Mesenchymal stem cell (in vitro differentiated cells and primary cell): ENCODE measurements at places on chromosomes 2 and 18.
A peak's percentile ranks its signal among the peaks of the same experiment; 100 is the strongest.

DNA sequence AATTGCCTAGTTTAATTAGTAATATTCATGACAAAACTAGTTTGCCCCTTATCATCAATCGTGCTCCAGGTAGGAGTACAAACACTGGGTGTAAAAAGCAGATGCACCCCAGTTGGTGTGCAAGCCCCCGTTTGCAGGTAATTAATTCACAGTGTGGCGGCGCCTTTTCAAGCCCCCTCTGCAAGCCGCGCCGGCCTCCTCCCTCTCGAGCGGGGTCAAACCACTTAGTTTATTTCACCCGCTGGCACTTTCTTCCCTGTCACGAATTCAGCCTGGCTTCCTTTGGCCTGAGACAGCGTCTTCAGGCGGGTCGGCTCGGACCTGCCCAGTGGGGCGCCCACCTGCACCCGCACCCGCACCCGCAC is 64.7 kb upstream of the MAPRE2 start:
- H3K27me3 ChIP-seq: no peaks in the 10 kb centered on the region
- no peak overlapping the region for H3K27ac ChIP-seq
- H3K36me3 ChIP-seq: no peaks in the 10 kb centered on the region
- H3K4me1 ChIP-seq: peaks cover 13% of the 10 kb centered on the region

GRCh38 chr18:11154368-11154989 is 5.1 kb upstream of the PIEZO2 start:
- DNase-seq: peak; percentile 79
- H3K4me1 ChIP-seq: peaks cover 4% of the 10 kb centered on the region
- no peaks in the 10 kb centered on the region for H3K36me3 ChIP-seq

DNA sequence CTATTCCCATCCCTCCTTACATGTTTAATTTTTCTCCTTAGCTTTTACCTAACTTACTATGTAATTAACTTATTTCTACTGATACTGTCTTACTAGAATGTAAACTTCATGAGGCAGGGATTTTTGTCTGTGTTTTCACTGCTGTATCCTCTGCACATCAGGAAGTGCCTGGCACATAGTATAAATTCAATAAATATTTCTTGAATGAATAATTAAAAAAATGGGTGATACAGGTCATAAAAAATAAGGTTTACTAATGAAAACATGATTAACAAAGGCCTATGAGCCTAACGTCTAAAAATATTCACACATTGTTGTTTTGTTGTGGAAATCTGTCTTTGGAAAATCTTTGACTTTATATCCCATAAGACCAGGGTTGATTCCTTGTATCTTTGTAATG is 4.5 kb downstream of the RBKS start:
- H3K27me3 ChIP-seq: no peaks in the 10 kb centered on the region
- peaks cover 7% of the 10 kb centered on the region for H3K4me1 ChIP-seq
- no peak overlapping the region for H3K4me3 ChIP-seq
- H3K36me3 ChIP-seq: no peaks in the 10 kb centered on the region

GRCh38 chr2:233761040-233761769 is 1.1 kb downstream of the UGT1A1 start:
- no peak overlapping the region for H3K4me3 ChIP-seq
- H3K27me3 ChIP-seq: peaks cover 18% of the 10 kb centered on the region
- no peaks in the 10 kb centered on the region for H3K36me3 ChIP-seq
- no peak overlapping the region for H3K27ac ChIP-seq
- no peak for DNase-seq
